ENCODE measurements at places on chromosomes 7 and 10.

- H3K27ac ChIP-seq = no peak overlapping the region
- H3K4me3 ChIP-seq = no peak overlapping the region
- no peak for DNase-seq
- H3K4me1 ChIP-seq = no peaks in the 10 kb centered on the region
- H3K27me3 ChIP-seq = peaks cover 14% of the 10 kb centered on the region
These were observed 7.8 kb upstream of the ATOH7 start for GRCh38 chr10:68239596-68240150.

DNA sequence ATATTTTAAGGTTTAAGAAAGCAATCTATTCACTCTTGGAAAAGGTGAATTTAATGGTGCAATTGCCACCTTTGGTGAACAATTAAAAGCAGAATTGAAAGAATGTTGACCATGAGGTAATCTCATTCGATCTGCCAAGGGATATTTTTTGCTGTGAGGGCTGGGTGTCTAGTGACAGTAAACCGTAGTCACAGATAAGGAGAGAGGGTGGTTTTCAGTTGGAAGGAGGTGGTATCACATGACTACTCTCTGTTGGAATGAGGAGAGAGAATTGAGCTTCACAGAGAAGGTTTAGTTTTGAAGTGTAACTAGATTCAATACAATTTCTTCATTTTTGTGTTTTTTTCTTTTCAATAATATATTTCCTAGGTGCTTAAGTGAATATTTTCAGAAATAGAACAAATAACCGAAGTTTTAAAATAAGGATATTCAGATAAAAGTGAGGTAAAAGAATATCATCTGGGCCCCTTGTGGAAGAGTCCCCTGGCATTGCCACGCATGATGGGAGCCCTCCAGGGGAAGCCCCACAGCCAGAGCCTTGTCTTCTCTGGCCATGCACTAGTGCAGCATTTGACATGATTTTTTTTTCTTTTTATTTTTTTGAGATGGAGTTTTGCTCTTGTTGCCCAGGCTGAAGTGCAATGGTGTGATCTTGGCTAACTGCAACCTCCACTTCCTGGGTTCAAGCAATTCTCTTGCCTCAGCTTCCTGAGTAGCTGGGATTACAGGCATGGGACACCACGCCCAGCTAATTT lies 73.4 kb downstream of the GPR141 start:
- no peak overlapping the region for H3K4me3 ChIP-seq
- H3K27ac ChIP-seq = peak overlapping the region; percentile 66
- DNase-seq = no peak
- peaks cover 2% of the 10 kb centered on the region for H3K36me3 ChIP-seq
- peaks cover 6% of the 10 kb centered on the region for H3K4me1 ChIP-seq

GRCh38 chr7:110786328-110786965 lies 304.5 kb upstream of the LRRN3 start:
- no peak overlapping the region for H3K4me3 ChIP-seq
- no peaks in the 10 kb centered on the region for H3K4me1 ChIP-seq
- H3K36me3 ChIP-seq = no peaks in the 10 kb centered on the region
- no peak overlapping the region for H3K27ac ChIP-seq
- no peak for DNase-seq
- no peaks in the 10 kb centered on the region for H3K27me3 ChIP-seq

- no peaks in the 10 kb centered on the region for H3K4me1 ChIP-seq
- H3K36me3 ChIP-seq = peaks cover 1% of the 10 kb centered on the region
- no peak overlapping the region for H3K4me3 ChIP-seq
- DNase-seq = no peak
- no peak overlapping the region for H3K27ac ChIP-seq
- no peaks in the 10 kb centered on the region for H3K27me3 ChIP-seq
These were observed 426.9 kb downstream of the LRMDA start for GRCh38 chr10:75858339-75858738.

DNA sequence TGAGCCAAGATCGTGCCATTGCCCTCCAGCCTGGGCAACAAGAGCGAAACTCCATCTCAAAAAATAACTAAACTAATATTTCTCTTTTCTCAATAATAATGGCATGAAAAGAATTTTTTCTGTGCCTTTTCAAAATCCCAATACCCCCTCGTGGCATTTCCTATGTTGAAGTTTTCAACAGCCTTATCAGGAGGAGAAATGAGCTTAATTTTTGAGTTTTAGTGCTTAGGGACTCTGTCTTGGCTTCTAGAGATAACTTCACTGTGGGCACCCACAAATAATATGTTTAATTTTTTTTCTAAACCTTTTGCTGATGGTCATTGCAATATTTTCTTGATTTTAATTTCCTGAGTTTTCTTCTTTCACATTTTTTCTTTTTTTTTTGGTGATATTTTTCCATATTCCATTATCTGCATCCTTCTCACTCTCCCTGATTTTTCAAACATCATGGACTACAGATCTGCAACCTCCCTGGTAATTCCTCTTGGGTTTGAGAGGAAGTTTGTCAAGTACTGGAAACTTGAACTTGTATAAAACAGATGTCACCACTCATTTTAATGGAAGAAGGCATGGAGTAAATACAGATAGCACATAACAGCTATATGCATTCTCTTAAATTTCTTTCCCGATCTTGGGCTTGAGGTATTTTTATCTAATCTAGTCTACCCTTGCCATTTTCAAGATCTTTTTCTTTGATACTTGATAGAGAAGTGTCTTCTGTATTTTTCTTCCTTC lies 84.0 kb downstream of the KAT6B start:
- H3K4me1 ChIP-seq = peaks cover 44% of the 10 kb centered on the region
- peaks cover 2% of the 10 kb centered on the region for H3K36me3 ChIP-seq
- peak overlapping the region; percentile 30 for H3K27ac ChIP-seq
- no peaks in the 10 kb centered on the region for H3K27me3 ChIP-seq
- H3K4me3 ChIP-seq = no peak overlapping the region
- no peak for DNase-seq

GRCh38 chr10:21702633-21703111 lies 168.6 kb downstream of the MLLT10 start:
- no peak for DNase-seq
- no peaks in the 10 kb centered on the region for H3K27me3 ChIP-seq
- H3K4me3 ChIP-seq = peak overlapping the region; percentile 54
- H3K4me1 ChIP-seq = peaks cover 44% of the 10 kb centered on the region

GRCh38 chr10:104563548-104563947 lies 77.5 kb upstream of the SORCS3 start:
- no peak for DNase-seq
- H3K27me3 ChIP-seq = peaks cover 54% of the 10 kb centered on the region

- H3K36me3 ChIP-seq = no peaks in the 10 kb centered on the region
- H3K27me3 ChIP-seq = no peaks in the 10 kb centered on the region
- H3K4me1 ChIP-seq = no peaks in the 10 kb centered on the region
- DNase-seq = no peak
- H3K27ac ChIP-seq = no peak overlapping the region
- no peak overlapping the region for H3K4me3 ChIP-seq
These were observed 231.0 kb upstream of the SMIM30 start for GRCh38 chr7:113349339-113349738.

GRCh38 chr7:137592232-137592896 lies 248.8 kb upstream of the PTN start:
- no peak overlapping the region for H3K27ac ChIP-seq
- H3K36me3 ChIP-seq = no peaks in the 10 kb centered on the region
- no peak for DNase-seq
- H3K27me3 ChIP-seq = peaks cover 15% of the 10 kb centered on the region
- no peaks in the 10 kb centered on the region for H3K4me1 ChIP-seq
- H3K4me3 ChIP-seq = no peak overlapping the region

GRCh38 chr7:30778255-30779025 lies 7.2 kb downstream of the MINDY4 start:
- H3K27ac ChIP-seq = no peak overlapping the region
- no peak for DNase-seq
- no peak overlapping the region for H3K4me3 ChIP-seq
- no peaks in the 10 kb centered on the region for H3K4me1 ChIP-seq
- H3K36me3 ChIP-seq = peaks cover 5% of the 10 kb centered on the region

- H3K4me3 ChIP-seq = peak overlapping the region; percentile 95
- DNase-seq = no peak
- peaks cover 32% of the 10 kb centered on the region for H3K36me3 ChIP-seq
- H3K27me3 ChIP-seq = no peaks in the 10 kb centered on the region
These were observed 1.6 kb upstream of the CDK13 start for GRCh38 chr7:39948375-39948955.

DNA sequence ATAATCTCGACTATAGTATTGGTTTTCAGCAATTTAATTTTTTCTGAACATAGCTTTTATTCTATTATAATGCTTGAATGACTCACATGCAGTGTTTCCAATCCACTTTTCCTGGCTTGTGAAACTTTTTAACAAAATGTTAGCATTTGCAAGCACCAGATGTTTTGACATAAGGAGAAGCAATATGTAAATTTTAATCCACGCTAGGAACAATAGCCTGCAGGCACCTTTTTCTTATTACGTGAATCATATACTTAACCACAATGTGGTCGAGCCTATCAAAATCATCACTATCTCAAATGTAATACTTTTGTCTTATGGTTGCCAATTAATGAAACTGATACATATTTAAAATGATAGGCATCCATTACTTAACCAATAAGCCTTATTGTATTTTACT lies 97.1 kb downstream of the TFEC start:
- H3K27ac ChIP-seq = no peak overlapping the region
- DNase-seq = no peak
- no peaks in the 10 kb centered on the region for H3K27me3 ChIP-seq
- no peaks in the 10 kb centered on the region for H3K4me1 ChIP-seq
- H3K36me3 ChIP-seq = no peaks in the 10 kb centered on the region
- no peak overlapping the region for H3K4me3 ChIP-seq

- peaks cover 42% of the 10 kb centered on the region for H3K4me1 ChIP-seq
- peaks cover 10% of the 10 kb centered on the region for H3K36me3 ChIP-seq
- no peaks in the 10 kb centered on the region for H3K27me3 ChIP-seq
- peak; percentile 71 for DNase-seq
These were observed 24.4 kb upstream of the PPIF start for GRCh38 chr10:79322616-79323543.

- DNase-seq = no peak
- no peaks in the 10 kb centered on the region for H3K36me3 ChIP-seq
- peaks cover 29% of the 10 kb centered on the region for H3K27me3 ChIP-seq
- H3K27ac ChIP-seq = no peak overlapping the region
- no peaks in the 10 kb centered on the region for H3K4me1 ChIP-seq
- H3K4me3 ChIP-seq = no peak overlapping the region
These were observed 116.0 kb downstream of the NPTX2 start for GRCh38 chr7:98733036-98733435.

- no peaks in the 10 kb centered on the region for H3K27me3 ChIP-seq
- H3K4me1 ChIP-seq = peaks cover 37% of the 10 kb centered on the region
- no peak overlapping the region for H3K4me3 ChIP-seq
- DNase-seq = no peak
These were observed 6.3 kb downstream of the MYO1G start for GRCh38 chr7:44972562-44972961.

GRCh38 chr7:12729112-12729511 lies 41.7 kb downstream of the ARL4A start:
- no peaks in the 10 kb centered on the region for H3K27me3 ChIP-seq
- DNase-seq = no peak
- no peak overlapping the region for H3K4me3 ChIP-seq
- no peak overlapping the region for H3K27ac ChIP-seq
- H3K36me3 ChIP-seq = no peaks in the 10 kb centered on the region

DNA sequence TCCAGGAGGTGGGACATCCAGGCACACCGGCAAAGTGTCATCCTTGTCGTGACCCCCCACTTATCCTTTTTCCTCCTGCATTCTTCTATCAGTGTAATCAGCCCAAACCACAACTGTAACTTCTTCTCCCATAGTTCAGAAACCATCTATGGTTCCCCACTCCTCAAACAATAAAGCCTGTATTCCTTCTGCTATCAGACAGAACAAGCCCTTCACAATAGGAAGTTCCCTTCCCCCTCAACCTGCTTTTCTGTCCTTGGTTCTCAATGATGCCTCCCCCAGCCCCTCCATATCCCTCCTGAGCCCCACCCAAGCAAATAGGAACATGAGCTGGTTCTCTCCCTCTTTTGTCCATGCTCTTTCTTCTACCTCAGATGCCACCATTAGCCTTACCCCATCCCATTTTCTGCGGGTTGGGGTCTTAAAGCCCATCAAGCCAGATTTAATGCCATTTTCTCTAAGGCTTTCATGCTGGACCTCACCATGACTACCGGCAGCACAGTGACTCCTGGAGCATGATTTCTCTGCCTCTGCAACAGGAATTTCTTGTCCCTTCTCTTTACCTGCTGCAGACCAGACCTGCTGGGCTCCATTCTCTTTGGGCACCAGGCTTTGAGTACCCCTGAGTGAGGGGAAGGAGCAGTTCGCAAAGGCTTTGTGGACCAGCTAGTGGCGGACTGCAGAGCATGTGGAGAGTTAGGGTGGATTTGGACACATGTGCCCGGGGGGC lies 92.8 kb upstream of the PAX2 start:
- peaks cover 25% of the 10 kb centered on the region for H3K4me1 ChIP-seq
- DNase-seq = no peak
- no peak overlapping the region for H3K4me3 ChIP-seq
- no peaks in the 10 kb centered on the region for H3K36me3 ChIP-seq
- peaks cover 83% of the 10 kb centered on the region for H3K27me3 ChIP-seq

GRCh38 chr7:52243685-52244084 lies 791.7 kb upstream of the POM121L12 start:
- H3K36me3 ChIP-seq = no peaks in the 10 kb centered on the region
- no peaks in the 10 kb centered on the region for H3K4me1 ChIP-seq
- H3K27ac ChIP-seq = no peak overlapping the region
- no peak for DNase-seq

DNA sequence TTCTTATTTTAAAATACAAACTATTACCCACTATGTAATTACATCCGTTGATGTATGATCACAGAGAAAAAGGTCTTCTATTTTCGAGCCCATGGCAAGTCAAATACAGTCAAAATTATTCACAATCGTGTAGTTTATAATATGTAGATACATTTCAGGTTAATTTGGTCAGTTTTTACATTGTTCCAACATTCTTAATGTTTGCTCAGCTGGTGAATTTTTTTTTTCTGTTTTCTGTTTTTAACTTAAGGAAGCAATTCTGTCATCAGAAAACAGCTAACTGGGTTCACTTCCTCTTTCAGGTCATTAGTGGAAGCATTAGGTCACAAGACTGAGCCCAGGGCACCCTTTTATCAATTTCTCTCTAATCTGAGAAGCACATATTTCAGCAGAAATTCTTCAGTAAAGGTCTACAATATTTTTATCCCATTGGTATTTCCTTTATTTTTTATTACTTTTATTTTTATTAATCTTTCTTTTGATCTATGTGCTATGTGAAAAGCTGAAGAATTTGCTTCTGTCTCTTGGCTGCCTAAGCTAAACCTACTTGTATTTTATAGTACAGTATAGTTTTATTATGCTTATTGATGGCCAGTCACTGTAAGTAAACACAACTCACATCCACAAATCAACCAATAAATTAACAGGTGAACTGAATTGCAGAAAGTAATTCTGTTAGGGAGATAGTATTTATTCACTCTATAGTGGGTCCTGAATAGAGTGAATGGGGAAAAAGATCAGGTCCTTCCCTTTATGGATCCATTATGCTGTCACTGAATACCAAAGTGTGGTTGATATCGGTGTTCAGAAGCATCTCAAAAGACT lies 84.6 kb downstream of the ICA1 start:
- H3K27ac ChIP-seq = peak overlapping the region; percentile 90
- peak overlapping the region; percentile 52 for H3K4me3 ChIP-seq
- H3K36me3 ChIP-seq = peaks cover 1% of the 10 kb centered on the region
- DNase-seq = no peak

- H3K27me3 ChIP-seq = peaks cover 49% of the 10 kb centered on the region
- no peaks in the 10 kb centered on the region for H3K4me1 ChIP-seq
- peaks cover 2% of the 10 kb centered on the region for H3K36me3 ChIP-seq
- no peak overlapping the region for H3K4me3 ChIP-seq
- DNase-seq = no peak
These were observed 35.8 kb downstream of the NEUROG3 start for GRCh38 chr10:69537449-69537848.
